ENCODE measurements at places on chromosomes 13 and 19.

DNA sequence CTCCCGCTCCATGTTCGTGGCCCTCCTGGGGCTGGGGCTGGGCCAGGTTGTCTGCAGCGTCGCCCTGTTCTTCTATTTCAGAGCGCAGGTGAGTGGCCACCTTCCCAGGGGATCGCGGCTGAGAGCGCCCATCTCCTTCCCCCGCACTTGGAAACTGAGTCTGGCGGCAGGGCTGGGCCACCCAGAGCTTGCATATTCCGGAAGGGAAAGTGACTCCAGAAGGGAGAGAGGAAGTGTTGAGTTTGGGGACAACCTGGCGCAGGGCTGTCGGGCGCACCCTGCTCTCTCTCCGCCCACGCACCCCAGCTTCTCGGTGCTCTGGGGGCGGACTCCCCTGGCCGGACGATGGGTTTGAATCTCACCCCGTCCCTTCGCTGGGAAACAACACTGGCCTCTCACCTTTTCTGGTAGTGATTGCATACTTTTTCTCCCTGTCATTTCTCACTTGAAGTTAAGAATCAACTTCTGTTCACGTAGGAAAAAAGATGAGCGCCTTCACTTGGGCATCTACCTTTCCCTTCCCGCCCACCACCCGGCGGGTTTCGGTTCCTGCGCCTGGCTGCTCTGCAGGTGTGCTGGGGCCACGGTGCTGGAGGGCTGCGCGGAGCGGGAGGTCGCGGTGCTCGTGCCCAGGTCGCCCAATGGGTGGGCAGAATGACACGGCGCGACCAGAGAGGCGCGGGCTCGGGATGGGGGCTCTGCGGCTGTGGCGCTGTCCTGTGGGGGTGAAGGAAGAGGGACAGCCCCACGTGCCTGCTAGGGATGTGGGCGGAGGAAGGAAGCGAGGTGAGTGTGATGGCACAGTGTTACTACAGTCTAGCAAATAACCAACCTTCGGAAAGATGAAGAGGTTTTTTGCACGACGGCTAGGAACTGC, 721 bp downstream of the TNFSF11 start:
- DNase-seq: no peak

GRCh38 chr19:38057959-38058690, 151.1 kb downstream of the SIPA1L3 start:
- peak; percentile 48 for DNase-seq

- DNase-seq: no peak
Measured at GRCh38 chr19:3575260-3575741, 2.6 kb downstream of the HMG20B start.

- DNase-seq: no peak
Measured at GRCh38 chr13:44431150-44431549, 57.5 kb downstream of the SERP2 start.

DNA sequence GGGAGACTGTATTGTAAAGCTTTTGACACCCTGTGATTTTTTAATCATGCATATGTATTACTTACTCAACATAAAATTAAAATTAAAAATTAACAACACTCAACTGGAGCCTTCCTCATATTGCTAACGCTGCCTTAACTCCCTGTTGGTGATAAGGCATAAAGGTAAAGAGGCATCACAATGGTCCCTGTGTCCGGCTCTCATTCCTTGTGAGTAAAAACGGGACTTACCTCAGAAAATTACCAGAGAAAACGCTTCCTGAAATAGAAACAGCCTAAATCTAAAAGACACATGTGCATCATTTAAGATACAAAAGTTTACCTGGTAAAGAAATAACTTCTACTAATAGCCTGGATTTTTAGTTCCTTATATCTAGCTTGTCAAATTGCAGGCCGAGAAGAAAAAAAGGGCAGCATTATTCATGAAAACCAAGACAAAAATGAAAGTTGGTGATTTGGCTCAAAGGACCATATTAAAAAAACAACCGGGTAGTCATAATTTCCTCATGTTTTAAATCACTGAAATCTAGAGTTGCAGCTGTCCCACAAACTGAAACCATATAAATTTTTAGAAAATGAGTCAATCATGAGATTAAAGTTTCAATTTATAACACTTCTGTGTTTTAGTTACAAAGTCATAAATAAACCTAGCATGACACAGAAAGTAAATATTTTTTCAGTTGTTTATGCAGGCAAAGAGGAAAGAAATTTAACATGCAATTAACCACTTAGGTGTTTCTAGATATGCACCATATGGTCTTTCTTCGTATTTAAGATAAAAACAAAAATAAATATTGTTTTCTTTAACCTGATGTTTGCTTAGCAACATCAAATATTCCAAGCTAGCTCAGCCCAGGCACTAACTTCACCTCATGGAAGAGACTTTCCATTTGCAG, 94.7 kb downstream of the MIPEP start:
- no peak for DNase-seq

DNA sequence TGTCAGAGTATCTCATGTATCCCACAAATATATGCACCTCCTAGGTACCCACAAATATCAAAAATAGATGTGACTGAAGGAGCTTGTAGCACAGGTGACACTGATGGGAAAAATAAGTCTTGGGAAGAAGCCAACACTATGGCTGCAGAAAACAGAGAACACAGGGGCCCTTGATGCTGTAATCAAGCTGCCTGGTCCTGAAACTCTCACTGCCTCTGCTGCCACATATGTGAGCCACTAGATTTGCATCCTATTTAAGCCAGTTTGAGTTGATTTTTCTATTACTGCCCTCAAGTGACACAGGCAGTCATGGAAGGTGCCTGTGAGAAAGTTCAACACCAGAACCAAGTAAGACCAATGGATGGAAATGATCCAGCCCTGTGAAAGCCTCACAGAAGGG, 720.8 kb downstream of the UQCRFS1 start:
- DNase-seq: no peak

- no peak for DNase-seq
Measured at GRCh38 chr13:110483386-110483968, 78.0 kb downstream of the RAB20 start.

DNA sequence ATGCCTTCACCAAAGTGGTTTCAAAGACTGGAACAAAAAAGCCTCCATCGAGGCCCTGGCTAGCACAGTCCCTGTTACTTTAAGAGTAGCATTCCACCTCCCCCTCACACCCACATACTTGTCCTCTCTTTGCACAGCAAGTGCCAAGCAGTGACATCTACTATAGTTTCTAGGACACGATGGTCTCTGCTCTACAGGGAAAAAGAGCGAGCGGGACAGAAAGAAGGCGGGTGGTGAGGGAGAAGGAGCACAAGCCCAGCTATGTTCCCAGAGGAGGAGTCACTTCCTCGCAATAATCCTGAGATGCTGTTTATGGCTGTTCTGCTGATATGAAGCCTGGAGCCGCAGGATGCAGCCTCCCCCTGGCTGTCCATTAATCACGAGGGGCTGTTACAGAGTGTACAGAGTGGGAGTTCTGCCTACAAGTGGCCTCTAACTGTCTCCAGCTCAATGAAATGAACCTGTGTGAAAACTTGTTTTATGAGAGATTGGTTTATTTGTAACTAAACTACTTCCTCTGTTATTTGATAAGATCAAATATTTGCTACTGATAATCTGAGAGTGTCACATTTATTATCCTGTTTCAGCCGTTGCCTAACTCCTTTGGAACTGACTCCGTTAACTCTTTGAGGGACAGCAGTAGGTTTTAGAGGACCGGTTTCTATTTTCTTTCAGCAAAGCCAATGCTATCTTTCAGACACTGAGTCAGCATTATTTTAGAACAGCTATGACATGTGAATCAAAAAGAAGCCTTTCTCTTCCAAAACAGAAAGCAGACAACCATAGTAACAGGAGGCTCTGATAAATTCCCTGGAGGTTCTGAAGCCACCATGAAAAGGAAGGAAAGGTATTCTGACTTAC, 208.0 kb downstream of the SPRY2 start:
- peak; percentile 46 for DNase-seq
